T-helper 2 cell (primary cell): ENCODE measurements at places on chromosomes 5 and 9.

GRCh38 chr5:54013556-54014194 lies 296.7 kb downstream of the ARL15 start:
- DNase-seq, result peak; percentile 30

DNA sequence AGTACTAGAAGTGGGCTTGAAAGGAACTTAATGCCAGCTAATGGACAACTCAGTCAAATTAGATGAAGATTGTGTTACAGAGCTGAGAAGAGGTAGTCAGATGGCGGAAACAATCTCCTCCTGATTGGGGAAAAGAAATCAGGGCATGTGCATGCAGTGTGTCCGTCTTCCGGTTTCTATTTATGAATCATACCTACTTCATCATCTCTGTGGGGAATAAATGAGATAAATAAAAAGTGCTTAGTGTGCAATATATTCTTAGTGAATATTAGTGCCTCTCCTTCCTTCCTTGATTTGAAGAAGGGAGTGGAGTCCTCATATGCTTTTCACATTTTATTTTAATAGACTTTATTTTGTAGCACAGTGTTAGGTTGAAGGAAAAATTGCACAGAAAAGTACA lies 108.7 kb upstream of the NFIL3 start:
- no peak for DNase-seq

GRCh38 chr9:121349009-121349408 lies 21.0 kb downstream of the STOM start:
- DNase-seq, result no peak

DNA sequence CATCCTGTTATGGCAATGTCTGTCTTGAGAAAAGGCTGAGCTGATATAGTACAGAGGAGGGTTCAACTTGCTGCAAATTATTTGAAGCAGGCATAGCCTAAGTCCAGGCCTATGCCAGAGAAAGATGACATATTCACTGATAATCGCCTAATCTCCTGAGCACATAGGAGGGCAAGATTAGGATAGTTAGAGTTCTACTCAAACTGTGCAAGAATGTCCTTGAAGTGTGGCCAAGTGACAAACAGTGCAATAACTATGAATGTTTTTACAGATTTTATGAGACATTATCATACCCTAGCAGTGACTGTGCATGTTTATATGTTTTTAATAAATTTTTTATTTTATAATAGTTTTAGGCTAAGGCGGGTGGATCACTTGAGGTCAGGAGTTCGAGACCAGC lies 96.2 kb downstream of the TSSK1B start:
- DNase-seq, result no peak

DNA sequence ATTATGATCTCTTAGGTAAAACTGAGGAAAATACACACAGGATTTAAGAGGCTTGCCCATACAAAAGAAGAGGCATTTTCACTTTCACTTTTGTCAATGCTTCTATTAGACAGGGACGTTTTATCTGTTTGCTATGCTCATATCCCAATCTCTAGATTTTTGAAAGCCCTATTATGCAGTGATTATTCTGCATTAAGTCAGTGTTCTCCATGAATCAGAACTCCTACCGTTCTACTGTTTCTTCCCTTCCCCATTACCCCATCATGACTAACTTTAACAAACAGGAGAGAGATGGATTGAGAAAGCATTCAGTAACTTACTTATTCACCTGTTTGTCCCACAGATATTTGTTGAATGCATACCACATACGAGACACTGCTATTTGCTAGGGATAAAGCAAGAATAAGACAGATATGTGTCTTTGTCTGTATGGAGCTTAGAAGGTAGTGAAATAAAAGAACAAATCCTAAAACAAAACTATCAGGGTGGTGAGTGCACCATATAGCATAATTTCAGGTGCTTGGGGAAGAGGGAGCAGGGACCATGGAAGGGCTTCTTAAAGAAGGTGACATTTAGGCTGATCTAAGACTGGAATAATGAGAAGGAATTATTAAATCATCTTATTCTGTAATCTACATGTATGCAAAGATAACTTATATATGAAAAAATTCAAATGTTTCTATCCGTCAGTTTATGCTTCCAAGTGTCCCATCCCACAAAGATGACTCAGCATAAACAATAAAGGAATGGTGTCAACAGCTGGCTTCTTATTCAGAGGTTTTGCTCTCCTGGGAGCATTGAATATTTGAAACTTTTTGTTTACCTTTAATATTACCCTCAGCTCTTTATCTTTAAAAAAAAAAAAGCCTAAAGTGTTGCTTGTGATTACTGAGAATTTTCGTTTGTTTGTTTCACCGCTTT lies 328.1 kb downstream of the HINT1 start:
- peak; percentile 37 for DNase-seq

DNA sequence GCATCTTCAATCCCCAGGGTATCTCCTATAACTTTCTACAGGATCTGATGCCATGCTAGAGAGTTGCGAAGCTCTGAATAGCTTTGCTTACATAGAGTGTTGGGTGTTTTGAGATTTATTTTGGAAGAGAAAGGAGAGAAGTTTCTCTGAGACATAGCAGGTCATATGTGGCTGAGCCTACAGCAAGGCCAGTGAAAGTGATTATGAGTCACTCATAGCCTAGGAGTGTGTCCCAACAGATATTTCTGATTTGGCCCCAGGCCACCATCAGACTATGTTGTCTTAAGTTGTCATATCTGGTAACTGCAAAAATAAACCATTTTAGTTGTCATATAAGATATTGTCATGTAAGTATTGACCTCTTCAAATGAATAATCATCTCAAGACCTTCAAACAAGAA lies 132.0 kb upstream of the RAI14 start:
- no peak for DNase-seq

GRCh38 chr9:7165331-7165975 lies 407.7 kb downstream of the KDM4C start:
- no peak for DNase-seq
